ENCODE measurements at places on chromosomes 7 and 10.

DNA sequence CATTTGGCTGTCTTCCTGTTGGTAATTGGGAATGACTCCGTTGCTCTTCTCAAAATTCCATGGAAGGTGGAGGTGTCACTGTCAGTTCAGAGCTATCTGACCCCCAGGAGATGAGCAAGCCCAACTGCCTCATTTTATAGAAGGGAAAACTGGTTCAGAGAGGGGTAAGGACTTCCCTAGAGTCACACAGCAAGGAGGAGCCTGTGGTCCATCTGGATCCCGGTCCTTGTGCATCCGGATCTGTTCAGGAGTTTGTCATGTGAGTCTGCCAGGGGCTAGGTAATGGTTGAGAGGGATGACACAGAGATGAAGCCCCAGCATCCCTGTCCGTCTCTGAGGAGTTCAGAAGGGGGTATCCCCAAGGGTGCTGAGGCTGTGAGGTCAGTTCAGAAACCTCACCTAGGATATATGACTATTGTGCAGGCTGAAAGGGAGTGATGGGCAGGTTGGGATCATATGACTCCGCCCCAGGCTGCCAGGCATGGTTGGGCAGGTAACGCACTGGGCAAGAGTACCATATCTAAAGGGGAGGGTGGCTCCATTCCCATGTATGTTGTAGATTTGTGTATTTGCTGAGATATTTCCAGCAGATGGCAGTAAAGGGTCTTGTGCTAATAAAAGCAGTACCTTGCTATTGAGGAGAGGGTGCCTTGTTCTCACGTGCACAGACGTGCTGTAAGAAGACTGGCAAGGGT, 16.0 kb upstream of the SLC29A3 start:
- DNase-seq, result peak; percentile 42

GRCh38 chr10:101080933-101081931, 19.4 kb downstream of the KAZALD1 start:
- DNase-seq, result no peak

DNA sequence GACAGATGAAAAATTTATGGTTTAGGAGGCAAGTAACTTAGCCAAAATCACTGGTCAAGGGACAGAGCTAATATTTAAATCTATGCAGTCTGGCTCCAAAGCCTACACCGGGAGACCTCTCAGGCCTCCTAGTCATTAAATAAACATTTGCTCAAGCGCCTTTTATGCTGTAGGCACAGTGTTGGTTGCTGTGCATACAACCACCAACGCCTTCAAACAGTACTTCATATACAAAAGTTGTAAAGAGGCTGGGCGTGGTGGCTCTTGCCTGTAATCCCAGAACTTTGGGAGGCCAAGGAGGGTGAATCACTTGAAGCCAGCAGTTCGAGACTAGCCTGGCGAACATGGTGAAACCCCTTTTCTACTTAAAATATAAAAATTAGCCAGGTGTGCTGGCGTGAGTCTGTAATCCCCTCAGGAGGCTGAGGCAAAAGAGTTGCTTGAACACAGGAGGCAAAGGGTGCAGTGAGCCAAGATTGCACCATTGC, 159.8 kb downstream of the MAGI2 start:
- no peak for DNase-seq

DNA sequence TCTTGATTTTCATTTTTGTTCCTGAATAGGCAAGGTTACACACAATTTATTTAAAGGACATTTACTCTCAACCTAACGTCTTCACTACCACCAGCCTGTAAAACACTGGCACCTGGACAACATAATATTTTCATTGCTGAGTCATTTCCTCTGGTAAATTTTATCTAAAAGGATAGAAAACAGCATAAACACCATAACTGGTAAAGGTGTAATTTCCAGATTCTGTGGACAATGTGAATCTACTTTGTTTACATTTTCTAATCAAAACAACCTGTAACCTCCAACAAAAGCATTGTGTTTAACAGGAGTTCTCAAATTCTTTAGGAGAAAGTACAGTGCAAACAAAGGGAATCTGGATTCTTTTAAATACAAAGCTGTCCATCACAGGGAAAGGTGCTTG, 472.0 kb upstream of the AKR1E2 start:
- DNase-seq, result peak; percentile 23

DNA sequence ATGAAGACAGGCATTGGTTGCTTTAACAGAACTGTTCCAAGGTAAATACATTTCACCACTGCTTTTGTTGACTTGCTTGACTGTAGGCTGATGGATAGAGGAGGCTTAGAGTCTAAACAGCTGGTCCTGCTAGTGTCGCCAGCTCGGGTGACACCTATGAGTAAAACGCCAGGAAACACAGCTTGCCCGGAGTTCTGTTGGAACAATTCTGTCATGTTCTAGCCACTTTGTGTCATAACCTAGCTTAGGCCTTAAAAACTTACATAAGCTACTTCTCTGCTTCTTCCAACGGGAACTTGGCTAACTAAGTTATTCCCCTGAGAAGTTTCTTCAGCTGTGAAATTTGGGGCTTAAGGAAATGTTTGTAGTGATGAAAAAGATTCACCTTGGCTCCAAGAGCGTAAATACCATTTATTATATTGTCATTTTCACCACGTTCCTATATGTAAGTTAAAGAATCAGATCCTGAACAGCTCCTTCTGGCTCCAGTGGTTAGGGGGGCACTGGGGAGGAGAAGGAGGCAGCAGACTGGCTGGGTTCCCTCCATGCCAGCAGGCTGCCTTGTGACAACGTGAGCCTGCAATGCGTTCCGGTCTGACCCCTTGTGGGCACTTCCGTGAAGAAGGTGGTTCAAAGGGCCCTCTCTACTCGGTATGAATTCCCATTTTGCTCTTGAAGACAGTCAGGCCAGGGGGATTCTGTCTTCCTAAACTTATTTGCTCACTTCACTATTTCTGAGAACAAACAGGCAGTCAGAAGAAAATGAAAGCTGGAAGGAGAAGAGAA, 253.2 kb downstream of the BMPER start:
- DNase-seq, result no peak

- no peak for DNase-seq
Measured at GRCh38 chr7:14596421-14596820, 306.1 kb downstream of the DGKB start.

GRCh38 chr10:28177944-28178637, 124.8 kb downstream of the MPP7 start:
- peak; percentile 22 for DNase-seq

DNA sequence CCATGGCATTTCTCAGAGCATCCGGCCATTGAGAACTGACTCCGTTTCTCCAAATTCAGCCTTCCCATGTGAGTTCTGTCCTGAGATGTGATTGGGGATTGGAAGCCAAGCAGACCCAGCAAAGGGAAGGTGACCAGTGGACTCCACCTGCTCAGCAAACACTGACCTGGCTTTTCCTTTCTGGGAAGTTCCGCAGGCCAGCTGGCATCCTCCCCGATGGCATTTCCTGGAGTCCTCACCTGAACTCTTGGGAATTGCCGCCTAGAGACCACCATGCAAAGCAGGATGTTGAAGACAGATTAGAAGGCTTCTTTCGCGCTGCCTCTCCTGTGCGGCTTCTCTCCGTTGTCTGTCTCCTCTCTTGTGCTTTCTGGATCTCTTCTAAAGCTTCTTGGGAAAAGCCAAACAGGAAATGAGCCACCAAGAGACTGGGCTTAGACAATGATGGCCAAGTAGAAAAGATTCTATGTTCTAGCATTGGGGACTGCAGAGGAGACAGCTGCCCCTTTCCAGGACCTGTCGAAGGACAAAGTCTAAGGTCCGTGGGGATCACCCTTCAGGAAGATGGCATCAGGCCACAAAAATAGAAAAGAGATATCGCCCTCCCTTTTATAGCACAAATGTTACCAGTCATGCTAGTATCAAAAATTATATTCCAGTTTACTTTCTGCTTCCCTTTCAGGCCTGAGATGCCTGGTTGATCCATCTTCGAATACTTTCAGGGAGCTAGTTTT, 103.7 kb upstream of the INSYN2A start:
- no peak for DNase-seq

GRCh38 chr10:42553064-42553407, 85.3 kb downstream of the ZNF33B start:
- no peak for DNase-seq

GRCh38 chr7:52712938-52713337, 322.5 kb upstream of the POM121L12 start:
- no peak for DNase-seq

DNA sequence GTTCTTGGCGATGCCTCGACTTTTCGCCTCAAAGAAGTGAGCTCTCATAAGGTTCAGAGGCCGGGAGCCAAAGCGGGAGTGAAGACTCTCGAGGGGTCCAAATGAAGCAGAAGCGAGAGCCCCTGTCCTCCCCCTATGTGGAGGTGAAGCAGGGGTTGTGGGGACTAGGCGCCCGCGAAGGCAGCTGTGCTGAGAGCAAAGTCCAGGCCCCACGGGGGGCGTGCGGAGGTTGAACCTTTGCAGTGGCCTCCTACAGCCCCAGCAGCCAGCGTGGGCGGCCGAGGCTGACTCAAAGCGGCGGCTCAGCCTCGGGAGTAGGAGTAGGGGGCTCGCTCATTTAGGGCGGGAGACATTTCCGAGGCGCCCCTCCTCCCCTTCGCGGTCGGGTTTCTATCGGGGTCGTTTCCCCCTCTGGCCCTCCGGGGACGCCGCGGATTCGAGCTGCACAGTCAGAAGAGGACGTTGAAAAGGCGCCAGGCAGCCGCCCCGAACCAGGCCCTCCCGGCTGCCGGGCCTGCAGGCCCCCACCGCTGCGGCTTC, 553 bp upstream of the ADD3 start:
- peak; percentile 8 for DNase-seq

GRCh38 chr10:44030132-44030531, 354.8 kb downstream of the CXCL12 start:
- DNase-seq, result peak; percentile 7

GRCh38 chr10:60490013-60490412, 100.3 kb upstream of the ANK3 start:
- DNase-seq, result no peak

DNA sequence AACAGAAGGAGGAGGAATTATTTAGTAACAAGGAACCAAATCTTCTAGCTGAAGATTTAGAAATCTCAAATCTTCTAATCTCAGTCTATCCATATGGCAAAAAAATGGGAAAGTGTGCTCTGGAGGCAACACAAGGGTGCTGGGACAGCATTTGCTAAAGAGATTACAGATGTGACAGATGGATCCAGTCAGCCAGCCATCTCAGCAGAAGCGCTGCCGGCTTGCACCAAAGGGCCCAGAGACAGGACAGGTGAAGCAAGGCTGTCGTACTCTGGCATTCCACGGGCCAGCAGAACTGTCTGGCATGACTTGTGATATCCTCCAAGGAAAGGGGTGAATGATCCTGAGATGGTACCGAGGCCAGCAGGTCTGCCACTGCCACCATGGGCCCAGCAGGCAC, 45.7 kb upstream of the GJD4 start:
- DNase-seq, result no peak

- DNase-seq, result no peak
Measured at GRCh38 chr10:16182144-16182543, 254.7 kb upstream of the PTER start.

DNA sequence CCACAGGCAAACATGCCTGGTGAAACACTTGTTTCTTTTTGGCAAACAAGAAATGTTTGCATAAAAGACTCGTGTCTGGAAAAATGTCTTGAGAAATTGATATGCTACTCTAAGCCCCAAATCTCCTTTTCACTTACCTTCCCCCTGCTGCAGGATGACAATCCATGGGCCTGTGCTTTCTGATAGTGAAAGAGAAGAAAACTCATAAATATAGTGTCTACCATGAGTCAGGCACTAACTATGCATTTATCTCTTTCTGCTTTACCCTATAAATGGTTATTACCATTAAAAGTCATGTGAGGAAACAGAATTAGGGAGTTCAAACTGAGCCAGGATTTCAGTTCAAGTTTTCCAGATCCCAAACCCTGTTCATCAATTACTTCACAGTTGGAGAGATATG, 6.6 kb upstream of the TARP start:
- DNase-seq, result no peak

- DNase-seq, result no peak
Measured at GRCh38 chr7:49618028-49618427, 155.4 kb upstream of the VWC2 start.

GRCh38 chr7:95622001-95622549, 25.8 kb upstream of the PDK4 start:
- no peak for DNase-seq

GRCh38 chr10:124325998-124326636, 92.6 kb downstream of the OAT start:
- no peak for DNase-seq

DNA sequence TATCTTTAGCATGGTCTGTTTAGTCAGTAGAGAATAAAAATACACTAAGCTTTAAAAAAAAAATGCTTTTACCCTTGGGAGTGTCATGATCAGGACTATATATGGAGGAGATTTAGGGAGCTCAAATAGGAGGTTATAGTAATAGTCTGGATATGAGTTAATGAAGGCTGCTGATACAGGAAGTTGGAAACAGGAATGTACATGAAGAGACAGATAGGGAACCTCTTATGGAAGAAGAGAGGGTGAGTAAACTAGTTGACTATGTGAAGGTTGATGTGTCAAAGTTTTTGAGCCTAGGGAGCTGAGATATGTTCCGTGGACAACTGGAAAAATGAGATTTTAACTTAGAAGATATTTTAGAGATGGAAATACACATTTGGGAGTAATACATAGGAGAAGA, 472.0 kb upstream of the FZD8 start:
- no peak for DNase-seq

DNA sequence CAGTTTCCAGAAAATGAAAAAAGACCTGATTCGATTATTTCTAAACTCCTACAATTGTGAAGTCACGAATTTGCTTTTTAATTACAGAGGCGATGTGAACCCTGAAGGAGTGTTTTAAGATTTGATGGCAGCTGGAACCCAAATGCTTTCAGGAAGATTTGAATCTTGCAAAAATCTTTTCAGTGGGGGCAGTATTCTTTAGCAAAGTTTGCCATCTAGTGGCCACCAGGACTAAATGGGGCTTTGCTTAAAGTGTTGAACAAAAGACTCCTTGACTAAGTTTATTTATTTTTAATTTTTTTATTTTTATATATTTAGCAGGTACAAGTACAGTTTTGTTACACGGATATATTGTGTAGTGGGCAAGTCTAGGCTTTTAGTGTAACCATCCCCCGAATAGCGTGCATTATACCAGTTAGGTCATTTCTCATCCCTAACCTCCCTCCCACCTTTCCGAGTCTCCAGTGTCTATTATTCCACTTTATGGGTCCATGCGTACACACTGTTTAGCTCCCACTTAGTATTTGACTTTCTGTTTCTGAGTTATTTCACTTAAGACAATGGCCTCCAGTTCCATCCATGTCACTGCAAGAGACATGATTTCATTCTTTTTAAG, 98.8 kb downstream of the CACNB2 start:
- DNase-seq, result no peak

DNA sequence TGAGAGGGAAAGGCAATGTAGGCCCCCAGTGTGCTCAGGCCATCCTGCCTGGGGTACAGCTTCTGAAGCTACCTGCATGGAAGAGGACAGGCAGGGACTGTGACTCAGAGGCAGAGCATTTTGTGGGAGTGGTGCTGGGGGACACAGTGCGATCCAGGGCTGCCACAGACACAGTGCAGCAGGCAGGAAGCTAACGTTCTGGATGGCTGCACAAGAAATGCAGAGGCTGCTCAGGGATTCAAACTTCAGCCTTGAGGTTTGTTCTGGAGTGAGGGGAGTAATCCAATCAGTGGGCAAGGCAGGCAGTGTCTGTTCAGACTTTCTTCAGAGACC, 648.0 kb upstream of the IGFBP3 start:
- no peak for DNase-seq

Measured in CD4-positive, alpha-beta T cell treated with Interleukin-15 for 4 hours (primary cell).